ENCODE measurements at places on chromosomes 7 and 10. TPM values are rescaled to one million over a fixed set of nuclear protein-coding genes. Genes with fewer than 3 reads are reported as not detected.

GRCh38 chr7:157440346-157441022, 103.7 kb downstream of the DNAJB6 start:
- no peak overlapping the region for H3K27ac ChIP-seq
- H3K4me3 ChIP-seq: no peak overlapping the region
- H3K4me1 ChIP-seq: no peaks in the 10 kb centered on the region

DNA sequence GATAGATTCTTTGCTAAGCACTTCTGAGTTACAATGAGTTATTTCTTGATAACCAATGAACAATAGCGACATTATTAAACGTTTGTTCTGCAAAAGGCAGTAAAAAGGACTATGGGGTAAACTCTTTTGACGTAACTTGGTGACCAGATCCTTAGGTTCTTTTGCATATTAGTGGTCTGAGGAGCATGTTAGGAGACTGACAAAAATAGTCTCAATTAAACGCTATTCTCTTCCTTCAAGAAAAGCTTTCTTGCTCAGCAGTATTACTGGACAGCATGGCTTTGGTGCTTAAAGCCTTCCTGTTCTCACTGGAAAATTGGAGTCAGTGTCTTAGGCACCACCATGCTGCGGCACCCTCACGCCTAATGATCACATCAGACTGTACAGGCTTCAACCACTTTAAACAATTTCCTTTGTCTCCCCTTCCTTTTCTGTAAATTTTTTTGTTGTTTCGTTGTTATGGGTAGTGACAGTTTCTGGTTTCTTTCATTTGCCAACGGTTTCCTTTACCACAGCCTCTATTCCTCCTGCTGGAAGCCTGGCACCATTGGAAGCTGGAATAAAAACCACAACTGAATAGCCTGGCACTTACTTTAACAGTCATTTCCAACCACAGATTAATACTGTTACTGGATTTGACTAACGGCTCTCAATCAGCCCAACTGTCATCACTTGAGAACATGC, 49.2 kb upstream of the FAM133B start:
- H3K4me3 ChIP-seq: no peak overlapping the region
- H3K36me3 ChIP-seq: no peaks in the 10 kb centered on the region
- H3K27ac ChIP-seq: no peak overlapping the region
- no peak for DNase-seq

DNA sequence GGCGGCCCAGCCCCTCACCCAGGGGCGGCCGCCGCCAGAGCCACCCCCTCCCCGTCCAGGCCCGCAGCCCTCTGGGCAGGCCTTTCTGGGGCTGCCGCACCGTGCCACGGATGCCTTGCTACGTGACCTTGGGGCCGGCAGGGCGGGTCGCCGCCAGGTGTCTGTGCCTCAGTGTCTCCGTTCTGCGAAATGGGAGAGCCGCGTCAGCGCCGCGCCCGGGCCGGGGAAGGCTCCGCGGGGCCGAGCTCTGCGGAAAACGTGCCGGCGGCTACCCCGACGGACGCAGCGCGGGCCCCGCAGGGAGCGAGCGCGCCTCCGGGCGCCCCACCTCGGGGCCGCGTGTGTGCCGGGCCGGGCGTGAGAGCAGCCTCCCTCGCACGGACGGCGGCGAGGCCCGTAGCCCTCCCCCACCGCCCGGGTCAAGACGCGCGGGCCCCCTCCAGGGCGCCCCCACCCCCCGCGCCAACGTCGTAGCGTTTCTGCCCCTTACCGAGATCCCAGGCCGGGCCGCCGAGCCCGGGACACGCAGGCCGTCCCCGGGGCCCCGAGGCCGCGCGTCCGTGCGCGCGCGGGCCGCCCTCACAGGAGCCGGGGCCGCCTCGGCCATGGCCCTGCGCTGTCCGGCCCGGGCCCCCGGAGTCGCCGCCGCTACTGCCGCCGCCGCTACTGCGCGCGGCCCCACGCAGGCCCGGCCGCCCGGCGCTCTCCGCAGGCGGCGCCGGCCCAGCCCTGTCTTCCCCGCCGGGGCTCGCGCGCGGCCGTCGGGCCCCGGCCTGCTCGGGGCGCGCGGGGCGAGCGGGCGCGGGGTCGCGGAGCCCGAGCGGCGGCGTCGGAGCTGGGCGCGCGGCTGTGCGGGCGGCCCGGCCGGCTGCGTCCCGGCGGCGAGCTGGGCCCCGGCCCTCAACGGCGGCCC, 1.1 kb downstream of the ZNF777 start:
- H3K27ac ChIP-seq: peak overlapping the region; percentile 78
- H3K36me3 ChIP-seq: peaks cover 9% of the 10 kb centered on the region
- peaks cover 12% of the 10 kb centered on the region for H3K4me1 ChIP-seq
- peak overlapping the region; percentile 76 for H3K4me3 ChIP-seq
- no peak for DNase-seq
- H3K27me3 ChIP-seq: no peaks in the 10 kb centered on the region

DNA sequence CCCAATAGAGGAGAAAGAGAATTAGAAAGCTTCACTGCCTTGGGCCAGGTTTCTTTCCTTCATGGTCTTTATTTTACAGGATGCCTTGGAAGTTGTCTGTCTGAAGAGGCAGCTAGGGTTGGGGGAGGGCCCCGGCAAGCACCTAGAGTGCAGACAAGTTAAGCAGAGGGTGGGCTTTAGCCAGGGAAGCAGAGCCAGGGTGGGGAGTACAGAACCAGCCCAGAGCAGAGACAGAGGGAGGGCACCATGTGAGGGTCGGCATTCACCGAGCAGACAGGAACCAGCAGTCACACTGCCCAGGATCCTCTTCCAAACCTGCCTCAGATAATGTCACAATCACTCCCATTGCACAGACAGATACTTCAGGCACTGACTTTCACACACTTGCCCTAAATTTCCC, 75.9 kb downstream of the ADARB2 start:
- no peak overlapping the region for H3K27ac ChIP-seq
- H3K4me3 ChIP-seq: no peak overlapping the region
- no peaks in the 10 kb centered on the region for H3K36me3 ChIP-seq
- H3K27me3 ChIP-seq: no peaks in the 10 kb centered on the region
- no peaks in the 10 kb centered on the region for H3K4me1 ChIP-seq
- no peak for DNase-seq

DNA sequence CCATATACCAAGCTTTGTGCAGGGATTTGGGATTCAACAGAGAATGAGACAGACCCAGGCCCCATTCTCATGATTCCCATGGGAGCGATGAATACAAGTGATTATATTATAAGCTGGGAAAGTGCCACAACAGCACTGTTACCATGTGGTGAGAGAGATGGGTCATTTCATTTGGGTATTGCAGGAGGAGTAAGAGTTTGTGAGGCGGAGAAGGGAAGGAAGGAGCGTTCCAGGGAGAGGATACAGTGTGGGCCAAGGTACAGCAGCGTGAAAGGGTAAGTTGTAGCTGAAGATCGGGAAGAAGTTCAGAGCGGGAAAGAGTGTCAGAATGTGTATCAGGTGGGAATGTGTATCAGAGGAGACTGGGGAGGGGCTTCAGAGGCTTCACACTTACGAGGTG, 38.5 kb downstream of the GOLGA7B start:
- no peaks in the 10 kb centered on the region for H3K4me1 ChIP-seq
- H3K27ac ChIP-seq: no peak overlapping the region
- H3K4me3 ChIP-seq: no peak overlapping the region
- no peaks in the 10 kb centered on the region for H3K27me3 ChIP-seq
- H3K36me3 ChIP-seq: no peaks in the 10 kb centered on the region

DNA sequence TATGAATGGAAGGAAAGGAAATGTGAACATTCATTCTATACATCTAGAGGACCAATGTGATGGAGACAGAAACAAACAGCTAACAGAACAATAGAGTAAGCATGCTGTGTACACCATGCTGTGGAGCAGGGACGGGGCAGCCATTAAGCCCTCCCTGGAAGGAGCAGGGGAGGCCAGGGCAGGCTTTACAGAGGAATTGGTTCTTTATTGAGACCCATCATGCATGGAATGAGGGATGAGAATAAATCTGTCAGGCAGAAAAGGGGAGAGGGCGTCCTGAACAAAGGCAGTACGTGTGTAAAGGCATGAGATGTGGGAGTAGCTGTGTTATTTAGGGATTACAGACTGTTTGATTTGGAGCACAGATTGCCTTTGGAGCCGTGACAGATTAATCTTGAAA, 35.2 kb downstream of the STK17A start:
- H3K27ac ChIP-seq: no peak overlapping the region
- no peaks in the 10 kb centered on the region for H3K4me1 ChIP-seq
- no peaks in the 10 kb centered on the region for H3K27me3 ChIP-seq

DNA sequence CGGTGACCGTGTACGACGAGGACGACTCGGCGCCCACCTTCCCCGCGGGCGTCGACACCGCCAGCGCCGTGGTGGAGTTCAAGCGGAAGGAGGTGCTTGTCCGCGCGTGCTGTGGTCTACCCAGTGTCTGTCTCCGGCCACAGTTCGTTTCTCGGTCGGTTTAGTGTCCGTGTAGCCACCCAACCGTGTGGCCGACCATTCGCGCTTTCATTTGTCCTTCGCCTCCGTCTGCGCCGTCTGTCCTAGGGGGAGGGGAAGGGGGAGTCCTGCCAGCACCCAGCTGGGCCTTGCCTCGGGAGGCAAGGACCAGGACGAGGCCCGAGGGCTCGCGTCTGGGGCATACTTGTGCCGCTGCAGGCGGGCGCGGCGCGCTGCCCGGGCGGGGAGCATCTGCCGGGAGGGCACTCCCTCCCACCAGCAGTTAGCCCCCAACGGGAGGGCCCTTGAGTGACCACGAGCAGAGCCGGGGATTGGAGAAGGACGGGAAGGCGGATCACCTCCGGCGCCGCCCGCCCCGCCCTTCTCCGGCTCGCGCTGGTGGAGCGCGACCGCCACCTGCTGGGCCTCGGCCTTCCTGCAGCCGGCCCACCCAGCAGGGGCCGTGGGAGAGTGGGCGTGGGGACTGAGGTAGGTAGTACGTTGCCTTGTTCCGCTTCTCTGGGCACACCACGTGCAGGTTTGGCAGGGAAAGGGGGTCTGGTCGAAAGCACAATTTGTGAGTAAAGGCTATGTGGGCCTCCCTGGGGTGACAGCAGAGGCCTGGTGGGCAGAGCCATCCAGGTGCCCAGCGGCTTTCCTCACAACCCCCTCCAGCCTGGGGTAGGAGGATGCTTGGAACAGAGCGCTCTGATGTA, 28.5 kb downstream of the RET start:
- no peak overlapping the region for H3K27ac ChIP-seq
- no peaks in the 10 kb centered on the region for H3K36me3 ChIP-seq
- peak overlapping the region; percentile 43 for H3K4me3 ChIP-seq
- H3K27me3 ChIP-seq: no peaks in the 10 kb centered on the region
- DNase-seq: peak; percentile 55
- no peaks in the 10 kb centered on the region for H3K4me1 ChIP-seq

DNA sequence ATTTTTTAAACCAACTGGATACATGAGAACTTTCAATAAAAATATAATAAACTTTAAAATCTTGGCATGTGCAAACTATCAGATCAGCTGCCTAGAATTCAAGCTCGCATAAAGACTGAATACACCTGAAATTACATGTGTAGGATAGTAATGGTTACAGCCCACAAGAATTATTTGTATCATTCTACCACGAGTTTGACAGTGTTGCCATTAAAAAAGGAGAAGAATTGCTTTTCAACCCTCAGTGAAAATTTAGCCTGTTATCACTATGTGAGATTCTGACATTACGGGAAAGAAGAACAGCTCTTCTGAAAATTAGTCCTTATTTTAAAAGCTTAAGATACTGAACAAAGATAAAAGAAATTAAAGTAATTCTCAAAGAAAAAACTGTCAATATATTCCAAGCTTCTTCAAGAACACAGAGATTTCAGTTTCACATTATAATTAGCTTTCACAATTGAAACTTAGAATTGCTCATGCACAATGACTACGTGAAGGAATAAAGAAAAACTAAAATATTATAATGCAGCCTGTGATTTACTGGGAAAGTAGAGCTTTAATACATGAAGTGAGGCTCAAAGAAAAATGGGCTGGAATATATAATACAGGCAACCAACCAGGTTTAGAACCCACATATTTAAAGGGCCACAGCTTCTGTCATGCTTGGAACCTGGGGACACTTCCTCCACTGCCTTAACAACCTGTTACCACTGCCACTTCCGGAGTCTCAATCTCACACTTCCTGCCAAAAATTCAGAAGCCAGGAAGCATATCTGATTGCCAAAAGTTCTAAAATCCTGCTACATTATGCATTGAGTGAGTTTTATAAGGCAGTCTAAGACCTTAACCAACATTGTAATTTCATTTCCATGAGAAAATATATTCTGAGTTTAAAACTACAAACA, 23.2 kb downstream of the TPK1 start:
- no peaks in the 10 kb centered on the region for H3K36me3 ChIP-seq
- H3K4me3 ChIP-seq: no peak overlapping the region
- no peak for DNase-seq
- H3K27me3 ChIP-seq: no peaks in the 10 kb centered on the region

DNA sequence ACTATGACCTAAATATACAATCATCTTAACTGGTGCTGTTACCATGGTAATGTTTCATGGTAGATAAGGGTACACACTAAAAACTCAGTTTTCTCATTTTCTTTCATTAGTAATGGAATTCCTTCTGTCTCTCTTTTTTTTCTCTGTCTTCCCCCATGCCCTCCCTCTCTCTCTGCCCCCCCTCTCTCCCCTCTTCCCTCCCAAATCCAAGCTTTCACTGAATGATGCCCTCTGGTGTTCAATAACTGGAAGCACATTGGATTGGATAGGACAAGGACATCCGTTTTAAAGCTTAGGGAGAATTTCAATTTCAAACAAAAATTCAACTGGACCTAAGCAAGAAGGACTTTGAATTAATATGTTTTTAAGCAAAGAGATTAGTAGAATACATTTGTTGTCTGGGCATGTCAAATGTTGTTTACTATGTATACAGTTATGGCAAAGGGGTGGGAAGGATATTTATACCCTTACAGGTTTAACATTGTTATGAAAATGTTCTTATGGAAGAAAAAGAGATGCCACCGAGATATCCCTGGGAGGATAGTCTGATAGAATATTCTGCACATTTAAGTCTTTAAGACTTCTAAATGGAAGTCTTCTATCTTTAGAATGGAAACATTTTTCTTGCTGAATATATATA, 6.1 kb downstream of the CHRM2 start:
- no peaks in the 10 kb centered on the region for H3K4me1 ChIP-seq
- H3K27ac ChIP-seq: no peak overlapping the region

- no peaks in the 10 kb centered on the region for H3K4me1 ChIP-seq
- no peak overlapping the region for H3K4me3 ChIP-seq
- H3K36me3 ChIP-seq: no peaks in the 10 kb centered on the region
- DNase-seq: no peak
Measured at GRCh38 chr10:48780341-48780740, 95.7 kb downstream of the WDFY4 start.

GRCh38 chr10:133484818-133485217, 31.1 kb downstream of the SCART1 start:
- H3K27ac ChIP-seq: no peak overlapping the region
- H3K27me3 ChIP-seq: no peaks in the 10 kb centered on the region
- H3K4me1 ChIP-seq: no peaks in the 10 kb centered on the region

SEMA4G gene
- total RNA-seq: 31.0 TPM

EGR2 gene
- 4.6 TPM for total RNA-seq

HNRNPF gene
- 199 TPM for total RNA-seq

Data from prostate gland (tissue), 2 donors.